ENCODE measurements at places on chromosomes 6 and 20.
A peak's percentile ranks its signal among the peaks of the same experiment; 100 is the strongest.

- DNase-seq, result no peak
Observed at GRCh38 chr6:54291738-54292137, 16.5 kb upstream of the TINAG start.

GRCh38 chr6:119717942-119718341 lies 368.4 kb upstream of the MAN1A1 start:
- no peak for DNase-seq

DNA sequence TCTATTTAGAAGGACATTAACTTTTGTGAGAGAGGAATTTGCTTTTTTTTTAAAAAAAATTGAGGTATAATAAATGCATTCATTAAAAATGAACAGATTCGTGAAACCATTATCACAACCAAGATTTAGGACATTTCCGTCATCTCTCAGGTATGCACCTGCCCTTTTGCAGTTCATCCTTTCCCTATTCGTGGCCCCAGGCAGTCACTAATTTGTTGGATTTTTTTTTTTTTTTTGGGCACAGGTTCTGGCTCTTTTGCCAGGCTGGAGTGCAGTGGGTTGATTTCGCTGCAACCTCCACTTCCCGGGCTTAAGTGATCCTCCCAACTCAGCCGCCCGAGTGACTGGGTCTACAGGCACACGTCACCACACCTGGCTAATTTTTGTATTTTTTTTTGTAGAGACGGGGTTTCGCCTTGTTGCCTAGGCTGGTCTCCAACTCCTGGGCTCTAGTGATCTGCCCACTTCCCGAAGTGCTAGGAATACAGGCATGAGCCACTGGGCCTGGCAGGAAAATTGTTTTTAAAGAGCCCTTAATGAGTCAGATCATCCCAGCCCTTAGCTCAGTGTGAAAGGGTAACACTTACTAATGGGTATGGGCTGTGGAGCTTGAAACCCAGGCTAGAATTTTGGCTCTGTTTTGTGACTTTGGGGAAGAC lies 9.2 kb downstream of the PHF3 start:
- DNase-seq, result no peak

DNA sequence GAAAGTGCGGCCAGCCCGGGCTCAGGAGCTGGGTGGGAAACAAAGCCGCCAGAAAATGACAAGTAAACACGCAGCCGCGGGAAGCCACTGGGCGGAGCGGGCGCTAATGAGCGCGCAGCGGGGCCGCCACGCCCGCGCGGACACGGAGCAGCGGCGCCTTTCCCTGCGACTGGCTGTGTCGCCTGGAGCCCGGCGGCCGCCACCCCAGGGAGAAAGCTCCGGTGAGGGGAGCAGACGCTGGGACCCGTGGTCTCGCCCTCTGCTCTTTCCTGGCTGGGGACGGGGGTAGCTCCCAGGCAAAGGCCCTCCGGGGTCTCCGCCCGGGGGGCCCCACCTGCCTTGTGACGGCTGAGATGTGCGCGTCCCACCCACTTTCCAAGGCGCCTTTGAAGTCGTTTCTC lies 54.9 kb downstream of the PRR18 start:
- DNase-seq, result no peak

DNA sequence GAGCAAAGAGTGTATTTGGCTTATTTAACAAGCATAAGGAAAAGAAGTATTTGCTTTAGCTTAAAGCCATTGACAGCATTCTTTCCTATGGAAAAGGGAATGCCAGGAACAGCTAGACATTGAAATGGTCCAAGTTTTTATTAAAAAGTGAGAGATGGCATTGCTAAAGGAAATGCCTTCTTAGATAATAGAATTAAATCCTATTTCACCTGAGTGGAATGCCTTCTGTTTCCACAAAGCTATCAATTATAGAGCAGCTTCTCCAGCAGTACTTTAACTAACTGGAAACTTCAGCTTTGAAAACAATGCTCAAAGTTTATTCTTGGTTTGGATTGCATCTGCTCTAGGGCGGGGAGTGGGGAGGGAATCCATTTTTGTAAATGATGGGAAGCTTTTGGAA lies 85.1 kb upstream of the CNKSR3 start:
- DNase-seq, result no peak

- DNase-seq, result no peak
Observed at GRCh38 chr20:63114006-63114692, 101.8 kb downstream of the YTHDF1 start.

DNA sequence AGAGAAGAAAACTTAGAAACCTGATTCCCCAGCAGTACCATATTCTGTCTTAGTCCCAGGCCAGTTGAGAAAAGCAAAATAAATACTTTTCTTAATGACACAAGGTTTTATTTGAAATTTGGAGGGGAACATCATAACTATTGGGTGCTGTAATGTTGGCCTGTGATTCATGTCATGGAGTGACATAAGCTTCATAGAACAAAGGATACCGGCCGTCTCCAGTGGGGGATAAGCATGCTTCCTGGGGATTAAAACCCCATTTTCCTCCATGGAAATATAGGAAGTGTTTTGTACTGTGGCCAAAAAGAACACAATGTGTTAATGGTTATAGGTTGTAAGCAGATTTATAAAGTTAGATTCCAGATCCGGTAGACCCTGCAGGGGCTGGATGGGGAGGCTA lies 18.0 kb downstream of the MTHFD1L start:
- no peak for DNase-seq

DNA sequence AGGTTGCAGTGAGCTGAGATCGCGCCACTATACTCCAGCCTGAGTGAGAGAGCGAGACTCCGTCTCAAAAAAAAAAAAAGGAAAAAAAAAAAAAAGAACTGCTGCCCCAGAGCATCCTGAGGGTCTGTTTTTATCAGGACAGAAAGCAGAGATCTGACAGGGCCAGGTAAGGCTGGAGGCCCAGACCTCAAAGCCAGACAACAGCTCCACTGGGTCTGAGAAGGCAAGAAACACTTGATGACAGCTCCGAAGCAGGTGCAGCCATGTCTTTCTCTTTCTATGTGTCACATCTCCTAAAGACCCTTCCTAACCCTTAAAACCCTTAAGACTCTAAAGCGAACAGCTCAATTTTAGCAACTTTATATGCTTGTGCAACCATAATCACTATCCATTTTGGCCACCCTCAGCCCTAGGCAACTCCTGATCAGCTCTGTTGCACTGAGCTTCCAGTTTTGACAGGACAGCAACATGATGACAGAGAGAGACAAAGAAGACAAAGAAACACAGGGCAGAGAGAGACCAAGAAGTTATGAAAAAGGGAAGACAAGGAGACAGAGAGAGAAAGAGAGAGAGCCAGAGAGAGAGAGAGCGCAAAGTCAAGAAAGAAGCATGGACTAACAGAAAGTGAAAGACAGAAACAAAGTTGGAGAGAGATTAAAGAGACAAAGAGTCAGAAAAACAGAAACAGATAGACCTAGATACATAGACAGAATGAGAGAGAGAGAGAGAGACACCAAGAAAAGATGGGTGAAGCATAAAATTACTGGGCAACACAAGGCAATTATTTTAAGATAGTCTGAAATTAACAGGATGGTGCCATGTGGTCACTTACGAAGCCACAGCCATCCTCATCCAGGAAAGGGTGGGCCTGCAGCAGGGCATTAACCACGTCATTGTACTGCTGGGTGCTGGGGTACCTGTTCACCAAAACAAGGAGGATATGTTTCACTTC lies 39.2 kb downstream of the SAMD3 start:
- DNase-seq, result no peak

DNA sequence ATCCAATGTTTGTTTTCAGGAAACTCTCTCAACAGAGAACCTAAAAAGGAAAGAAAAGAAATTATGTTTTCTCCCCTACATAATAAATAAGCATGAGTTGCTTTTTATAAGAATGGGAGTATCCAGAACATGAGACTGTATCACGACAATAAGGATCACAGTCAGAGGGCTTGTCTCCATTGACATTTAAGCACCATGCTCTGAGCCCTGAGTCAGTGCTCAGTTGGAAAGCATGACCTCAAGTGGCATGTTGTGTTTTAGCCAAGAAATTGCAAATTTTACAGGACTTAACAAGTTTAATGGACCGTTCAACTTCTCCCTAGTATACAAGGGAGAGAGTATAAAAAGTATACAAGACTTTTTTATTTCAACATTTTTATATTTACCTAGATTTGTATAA lies 431.6 kb downstream of the GJA1 start:
- no peak for DNase-seq

GRCh38 chr6:136524936-136525413 lies 25.2 kb downstream of the MAP7 start:
- DNase-seq, result peak; percentile 86

GRCh38 chr6:130965656-130966055 lies 97.4 kb downstream of the EPB41L2 start:
- no peak for DNase-seq

DNA sequence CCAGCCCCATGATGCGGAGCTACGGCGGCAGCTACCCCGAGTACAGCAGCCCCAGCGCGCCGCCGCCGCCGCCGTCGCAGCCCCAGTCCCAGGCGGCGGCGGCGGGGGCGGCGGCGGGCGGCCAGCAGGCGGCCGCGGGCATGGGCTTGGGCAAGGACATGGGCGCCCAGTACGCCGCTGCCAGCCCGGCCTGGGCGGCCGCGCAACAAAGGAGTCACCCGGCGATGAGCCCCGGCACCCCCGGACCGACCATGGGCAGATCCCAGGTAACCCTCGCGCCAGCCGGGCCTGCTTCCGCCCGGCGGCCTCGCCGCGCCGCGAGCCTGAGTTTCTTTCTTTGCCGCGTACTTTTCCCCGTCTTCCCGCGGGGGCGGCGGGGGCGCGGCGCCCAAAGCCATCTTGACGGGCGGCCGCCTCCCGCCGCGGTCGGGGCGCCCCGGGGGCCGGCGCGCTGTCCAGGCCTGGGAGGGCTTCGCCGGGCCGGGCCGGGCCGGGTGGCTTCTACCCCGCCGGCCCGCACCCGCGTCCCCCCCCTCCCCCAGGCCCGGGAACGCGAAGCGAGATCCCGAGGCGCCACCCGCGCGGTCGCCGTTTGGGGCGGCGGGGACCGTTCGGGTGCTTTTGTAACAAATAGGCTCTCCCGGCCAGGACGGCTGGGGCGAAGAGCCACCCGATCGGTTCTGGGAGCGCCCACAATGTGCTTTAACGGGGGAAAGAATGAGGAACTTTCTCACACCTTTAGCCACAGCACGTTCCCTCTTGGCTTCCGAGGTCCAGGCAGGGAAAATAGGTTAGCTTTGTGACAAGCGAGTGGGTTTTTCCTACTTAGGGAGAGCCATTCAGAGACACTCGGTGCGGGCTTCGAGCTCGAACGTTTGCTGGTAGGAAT lies 2.3 kb downstream of the ARID1B start:
- DNase-seq, result peak; percentile 44

DNA sequence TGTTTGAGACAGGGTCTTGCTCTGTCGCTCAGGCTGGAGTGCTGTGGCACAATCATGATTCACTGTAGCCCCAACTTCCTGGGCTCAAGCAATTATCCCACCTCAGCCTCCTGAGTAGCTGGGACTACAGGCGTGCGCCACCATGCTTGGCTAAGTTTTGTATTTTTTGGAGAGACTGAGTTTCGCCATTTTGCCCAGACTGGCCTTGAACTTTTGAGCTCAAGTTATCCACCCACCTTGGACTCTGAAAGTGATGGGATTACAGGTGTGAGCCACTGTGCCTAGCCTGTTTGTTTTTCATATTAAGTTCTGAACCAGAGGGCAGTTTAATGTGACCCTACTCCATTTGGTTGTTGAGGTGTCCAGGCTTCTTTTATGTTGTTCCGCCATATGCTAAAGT lies 194.8 kb downstream of the PLCB1 start:
- DNase-seq, result no peak

- no peak for DNase-seq
Observed at GRCh38 chr6:138310821-138311220, 66.9 kb upstream of the SMIM28 start.

DNA sequence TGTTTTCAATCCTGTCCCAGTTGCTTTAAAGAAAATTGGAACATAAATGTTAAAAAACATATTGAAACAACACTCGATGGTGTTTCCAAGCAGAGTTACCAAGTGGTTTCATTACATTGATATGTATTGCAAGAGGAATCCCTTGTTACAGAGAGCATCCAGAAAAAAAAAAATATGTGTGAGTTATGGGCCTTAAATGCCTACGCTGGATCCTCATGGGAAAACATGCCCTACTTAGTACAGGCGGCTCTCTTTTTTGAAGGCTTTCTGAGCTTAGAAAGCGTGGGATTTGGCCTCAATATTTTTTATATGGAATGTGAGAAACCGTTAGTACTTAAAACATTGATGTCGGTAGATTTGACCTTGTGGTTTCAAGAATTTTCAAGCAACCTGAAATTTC lies 26.1 kb downstream of the BTBD3 start:
- DNase-seq, result no peak

DNA sequence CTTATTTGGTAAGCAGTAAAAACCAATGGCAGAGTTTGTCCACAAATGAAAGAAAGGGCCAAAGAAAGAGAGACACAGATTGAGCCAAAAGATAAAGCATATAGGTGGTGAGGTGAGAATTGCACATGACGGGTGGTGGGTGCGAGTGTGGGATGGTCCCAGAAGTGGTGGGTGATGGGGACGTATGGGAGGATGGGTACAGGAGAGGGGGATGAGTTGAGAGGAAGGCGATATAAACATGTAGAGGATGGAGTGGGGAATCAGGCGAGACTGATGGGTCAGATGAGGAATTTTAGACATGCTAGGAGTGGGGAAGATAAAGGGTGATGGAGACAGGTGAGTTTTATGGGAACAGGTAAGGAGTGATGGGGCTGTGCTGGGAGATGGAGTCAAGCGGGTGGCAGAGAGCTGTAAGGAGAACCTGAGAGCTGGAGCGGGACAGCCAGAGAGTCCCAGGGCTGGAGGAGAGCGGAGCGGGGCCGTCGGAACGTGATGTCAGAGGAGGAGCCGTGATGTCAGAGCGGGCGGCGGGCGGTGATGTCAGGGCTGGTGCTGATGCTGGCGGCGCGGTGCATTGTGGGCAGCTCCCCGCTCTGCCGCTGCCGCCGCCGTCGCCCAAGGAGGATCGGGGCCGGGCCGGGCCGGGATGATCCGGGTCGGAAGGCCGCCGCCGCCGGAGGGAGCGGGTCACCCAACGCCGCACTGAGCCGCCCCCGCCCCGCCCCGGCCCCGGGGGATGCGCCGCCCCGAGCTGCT lies at the start of gene TTBK1:
Gene TTBK1, plus strand, starts transcription at position 574 of the 756 bp plus-strand sequence. CDS start 3,180 bp downstream, outside the sequence.
- DNase-seq, result peak; percentile 29

GRCh38 chr20:49633643-49634042 lies 65.7 kb upstream of the PTGIS start:
- DNase-seq, result peak; percentile 49

DNA sequence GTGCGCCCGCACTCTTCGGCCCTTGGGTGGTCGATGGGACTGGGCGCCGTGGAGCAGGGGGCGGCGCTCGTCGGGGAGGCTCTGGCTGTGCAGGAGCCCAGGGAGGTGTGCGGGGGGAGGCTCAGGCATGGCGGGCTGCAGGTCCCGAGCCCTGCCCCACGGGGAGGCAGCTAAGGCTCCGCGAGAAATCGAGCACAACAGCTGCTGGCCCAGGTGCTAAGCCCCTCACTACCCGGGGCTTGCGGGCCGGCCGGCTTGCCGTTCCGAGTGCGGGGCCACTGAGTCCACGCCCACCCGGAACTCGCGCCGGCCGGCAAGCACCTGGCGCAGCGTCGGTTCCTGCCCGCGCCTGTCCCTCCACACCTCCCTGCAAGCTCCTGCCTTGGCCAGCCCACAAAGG lies 462.3 kb upstream of the JARID2 start:
- no peak for DNase-seq

DNA sequence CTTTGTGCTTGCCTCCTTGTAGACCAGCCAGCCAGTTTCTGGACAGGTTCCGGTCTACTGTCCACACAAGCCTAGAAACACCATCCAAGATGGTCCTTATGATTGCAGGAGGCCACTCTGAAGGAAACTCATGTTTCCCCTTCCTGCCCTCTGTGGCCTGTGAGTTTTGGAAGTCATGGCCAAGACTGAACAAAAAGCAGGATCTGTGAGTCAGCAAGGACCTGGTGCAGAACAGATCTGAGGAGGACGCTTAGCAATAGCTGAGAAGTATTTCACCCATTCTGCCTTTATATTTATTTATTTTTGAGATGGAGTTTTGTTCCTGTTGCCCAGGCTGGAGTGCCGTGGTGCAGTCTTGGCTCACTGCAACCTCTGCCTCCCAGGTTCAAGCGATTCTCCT lies 134.6 kb upstream of the EEF1E1 start:
- DNase-seq, result no peak
